Hematopoietic multipotent progenitor cell treated with erythropoietin and hydrocortisone succinate and interleukin-3 and kit ligand, for 8 days (in vitro differentiated cells): ENCODE measurements at places on chromosomes 7 and 10.
A peak's percentile ranks its signal among the peaks of the same experiment; 100 is the strongest.

DNA sequence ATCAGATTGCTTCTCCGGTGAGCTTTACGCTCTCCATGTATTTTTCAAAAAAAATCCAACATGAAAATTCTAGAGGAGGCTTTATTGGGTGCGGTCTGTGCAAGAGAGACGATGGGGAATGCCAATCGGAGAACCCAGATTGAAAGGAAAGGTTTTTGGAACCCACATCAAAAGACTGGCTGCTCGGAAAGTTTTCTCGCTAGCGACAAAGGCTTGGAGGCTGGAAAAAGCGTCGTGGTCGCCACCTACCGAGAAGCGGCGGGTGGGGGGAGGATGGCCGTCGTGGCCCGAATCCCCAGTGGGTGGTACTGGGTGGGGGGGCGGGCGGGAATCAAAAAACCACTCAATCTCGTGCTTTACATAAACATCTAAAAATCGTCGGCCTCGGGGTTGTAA, 1.1 kb upstream of the GTF2I start:
- DNase-seq, result peak; percentile 51

GRCh38 chr10:80443531-80443974, 10.6 kb upstream of the TSPAN14 start:
- peak; percentile 88 for DNase-seq

DNA sequence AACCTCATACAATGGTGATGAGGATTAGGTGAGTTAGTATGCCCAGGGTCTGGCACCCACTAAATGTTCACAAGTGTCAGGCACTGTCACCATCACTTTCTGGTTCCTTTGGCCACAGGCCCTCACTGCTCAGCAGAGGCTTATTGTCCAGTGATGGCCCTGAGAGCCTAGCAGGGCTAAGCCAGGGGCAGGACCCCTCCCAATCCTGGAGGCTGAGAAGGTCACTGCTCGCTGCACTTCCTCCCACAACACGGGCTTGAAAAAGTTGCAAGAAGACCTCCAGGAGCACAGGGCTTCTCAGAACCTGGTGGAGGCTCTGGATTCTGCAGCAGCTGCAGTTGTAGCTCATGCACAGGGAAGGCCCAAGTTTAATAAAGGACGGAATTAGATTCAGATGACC, 48.1 kb downstream of the DRGX start:
- no peak for DNase-seq

DNA sequence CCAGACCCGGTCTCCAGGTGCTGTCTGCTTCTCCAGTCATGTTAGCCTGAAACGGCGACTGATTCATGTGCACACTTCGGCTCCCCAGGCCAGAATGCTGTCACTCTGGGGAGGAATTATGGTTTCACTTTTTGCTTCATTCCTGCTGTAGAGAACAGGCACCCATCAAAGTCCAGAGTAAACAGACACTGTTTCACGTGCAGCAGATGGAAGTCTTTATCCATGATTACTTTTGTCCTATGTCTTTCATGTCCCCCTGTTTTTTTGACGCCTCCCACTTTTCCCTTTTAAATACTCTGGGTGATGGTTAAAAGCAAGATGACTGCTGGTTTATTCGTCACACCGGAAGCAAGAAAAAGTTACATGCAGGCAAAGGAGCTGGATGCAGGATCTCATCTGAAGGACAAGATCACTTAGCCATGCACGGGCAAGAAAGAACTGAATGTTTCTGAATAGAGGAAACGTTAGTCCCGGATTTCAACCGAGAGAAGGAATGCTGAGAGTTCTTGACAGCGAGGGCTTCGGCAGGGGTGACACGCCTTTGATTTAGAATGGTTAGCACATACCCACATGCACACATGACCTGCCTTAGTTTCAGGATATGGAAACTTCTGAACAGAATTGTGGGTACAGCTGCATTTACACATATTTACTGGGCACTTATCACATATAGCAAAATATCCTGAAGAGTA, 250.0 kb upstream of the KLF6 start:
- DNase-seq, result no peak

DNA sequence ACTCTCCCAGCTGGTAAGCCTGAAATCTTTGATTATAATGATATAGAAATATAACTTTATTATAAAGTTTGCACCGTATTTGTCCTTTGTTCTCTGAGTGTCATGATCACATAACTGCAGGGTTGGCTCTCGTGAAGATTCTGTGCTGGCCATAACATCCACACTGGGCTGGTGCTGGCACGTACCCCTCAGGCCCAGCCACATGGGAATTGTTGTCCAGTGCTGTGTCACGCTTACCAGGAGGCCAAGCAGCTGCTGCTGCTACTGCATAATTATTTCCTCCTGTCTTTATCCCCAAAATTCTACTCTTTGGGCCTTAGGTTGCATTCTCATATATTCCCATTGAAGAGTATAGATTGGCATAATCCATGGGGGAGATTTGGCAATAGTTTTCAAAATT, 20.8 kb upstream of the UCN3 start:
- DNase-seq, result no peak

- no peak for DNase-seq
These were observed 182.1 kb downstream of the FAM107B start for GRCh38 chr10:14592566-14592965.

DNA sequence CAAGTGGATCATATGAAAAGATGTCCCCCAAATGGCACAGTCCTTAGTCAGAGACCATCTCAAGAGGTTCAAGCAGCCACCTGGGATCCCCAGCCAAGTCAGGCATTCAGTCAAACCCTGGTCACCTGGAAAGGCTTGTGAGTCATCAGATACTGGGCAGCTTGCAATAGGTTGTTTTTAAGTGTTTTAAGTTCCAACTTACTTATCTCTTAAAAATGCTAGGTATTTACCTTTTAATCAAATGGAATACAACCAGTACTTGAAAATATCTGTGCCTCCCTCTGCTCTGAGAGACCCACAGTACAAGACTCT, 262.2 kb downstream of the WDR11 start:
- DNase-seq, result no peak

DNA sequence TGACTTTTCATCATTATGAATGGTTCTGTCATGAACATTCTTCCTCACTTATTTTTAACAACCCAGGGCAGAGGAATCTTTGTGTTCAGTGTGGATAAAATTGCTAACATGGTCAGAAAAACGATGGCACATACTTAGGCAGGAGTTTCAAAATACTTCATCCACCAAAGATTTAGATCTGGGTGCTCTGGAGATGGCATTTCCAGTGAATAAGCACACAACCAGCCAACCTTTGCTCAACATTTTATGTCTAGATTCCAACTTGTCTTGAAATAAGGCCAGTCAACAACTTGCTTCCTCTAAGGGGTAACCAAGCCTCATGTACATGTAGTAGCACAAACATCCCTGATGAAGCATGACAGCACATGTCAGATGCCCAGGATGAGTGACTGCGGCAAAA, 33.4 kb upstream of the ADRB1 start:
- DNase-seq, result no peak

DNA sequence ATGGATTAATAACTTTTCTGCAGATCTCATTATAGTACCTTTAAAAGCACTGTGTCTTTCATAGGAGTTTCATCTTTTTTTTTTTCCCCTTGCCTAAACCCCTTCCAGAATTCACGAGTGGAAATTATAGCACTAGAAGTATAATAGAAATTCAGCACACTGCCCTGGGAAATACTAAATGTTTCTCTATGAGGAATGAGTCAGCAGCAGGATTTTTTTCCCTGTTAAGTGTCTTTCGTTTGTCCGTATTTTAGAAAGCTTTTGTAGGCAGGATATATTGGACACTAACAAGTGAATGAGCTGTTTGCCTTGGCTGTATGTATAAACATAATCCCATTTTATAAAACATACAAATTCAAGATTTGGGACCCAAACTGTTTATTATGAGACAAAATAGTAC, 105.8 kb downstream of the EXOC4 start:
- DNase-seq, result no peak

DNA sequence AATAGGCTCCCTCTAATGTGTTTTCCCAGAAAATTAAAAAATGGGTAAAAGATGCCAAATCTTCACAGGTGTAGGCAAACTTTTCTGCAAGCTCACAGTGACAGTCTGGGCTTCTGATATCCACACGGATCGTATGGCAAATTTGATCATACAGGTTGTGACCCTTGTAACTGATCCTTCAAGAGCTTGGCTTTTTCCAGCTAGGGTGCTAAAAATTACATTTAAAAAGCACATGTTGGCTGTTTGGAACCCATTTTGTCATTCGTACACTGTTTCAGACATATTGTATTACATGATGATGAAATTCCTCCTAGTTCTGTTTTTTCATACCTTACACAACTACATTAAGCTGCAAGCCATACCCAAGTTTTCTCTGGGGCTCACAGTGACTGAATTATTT, 138.7 kb downstream of the GFRA1 start:
- DNase-seq, result no peak

DNA sequence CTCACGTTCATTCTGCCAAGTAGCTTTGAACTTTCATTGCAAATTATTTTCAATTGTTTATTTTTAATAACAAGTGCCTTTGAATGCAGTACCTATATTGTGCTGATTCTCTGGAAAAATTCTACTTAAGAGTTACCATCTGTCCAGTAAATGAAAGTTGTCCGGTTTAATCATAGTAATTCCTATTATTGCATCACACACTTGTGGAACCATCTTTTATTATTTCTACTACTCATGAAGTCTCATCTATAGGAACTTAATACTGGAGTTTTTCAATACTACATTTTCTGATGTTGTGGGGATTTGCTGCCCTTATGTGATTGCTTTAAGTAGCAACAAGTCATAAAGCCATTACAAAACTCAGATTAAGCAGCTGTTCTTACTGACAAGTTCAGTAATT, 16.5 kb upstream of the SKAP2 start:
- DNase-seq, result no peak

- DNase-seq, result peak; percentile 16
These were observed 442.9 kb downstream of the AUTS2 start for GRCh38 chr7:70040970-70041766.

DNA sequence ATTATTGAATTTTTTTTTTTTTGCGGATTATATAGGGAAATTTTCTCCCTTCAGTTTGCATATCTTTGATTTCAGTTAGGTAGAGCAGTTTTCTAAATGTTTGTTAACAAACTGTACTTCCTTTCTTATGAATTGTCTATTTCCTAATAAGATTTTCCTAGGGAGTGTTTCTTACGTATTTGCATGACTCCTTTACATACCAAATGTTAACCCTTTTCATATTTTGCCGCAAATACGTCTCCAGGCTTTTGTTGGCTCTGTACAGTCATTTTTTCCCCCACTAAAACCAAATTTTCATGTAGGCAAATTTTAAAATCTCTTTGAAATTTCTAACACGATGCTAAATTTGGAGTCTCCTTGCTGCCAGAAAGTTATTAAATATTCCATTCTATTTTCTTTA, 1.9 kb upstream of the FRAT2 start:
- no peak for DNase-seq

GRCh38 chr10:73908853-73909539, 1.9 kb upstream of the PLAU start:
- peak; percentile 29 for DNase-seq

DNA sequence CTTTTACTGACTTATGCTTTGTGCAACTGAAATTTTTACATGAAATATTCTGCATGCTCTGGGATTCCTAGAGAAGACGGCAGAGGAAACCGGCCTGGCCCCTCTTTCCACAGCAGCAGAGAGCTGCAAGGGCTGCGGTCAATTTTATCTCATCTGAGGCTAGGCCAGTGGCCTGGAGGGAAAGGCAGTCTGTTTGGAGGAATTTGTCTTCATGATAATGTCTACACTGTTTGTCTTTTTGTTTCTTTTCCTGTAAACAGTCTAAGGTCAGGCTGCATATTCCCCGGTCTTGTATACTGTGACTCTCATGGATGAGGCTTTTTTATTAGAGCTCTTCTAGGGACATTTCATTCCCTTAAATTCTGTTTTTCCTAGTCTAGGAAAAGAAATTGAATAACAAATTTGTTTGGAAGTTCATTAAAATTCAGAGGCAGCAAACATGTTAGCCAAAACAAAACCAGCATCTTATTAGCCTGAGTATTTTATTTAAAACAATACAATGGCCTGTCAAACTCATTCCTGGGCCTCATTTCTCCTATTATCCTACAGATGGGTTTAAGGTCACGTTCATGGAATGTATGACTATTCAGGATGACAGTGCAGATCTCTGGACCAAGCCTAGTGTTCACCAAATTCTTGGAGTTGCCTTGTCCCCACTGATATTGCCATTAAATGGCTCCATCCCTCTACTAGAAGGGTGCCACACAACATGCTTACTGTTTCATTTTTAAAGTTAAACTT, 26.4 kb downstream of the LAMB4 start:
- no peak for DNase-seq

- DNase-seq, result no peak
These were observed 55.7 kb downstream of the TMEM209 start for GRCh38 chr7:130149281-130150139.

- no peak for DNase-seq
These were observed 271.8 kb upstream of the CACNA2D1 start for GRCh38 chr7:82715344-82715743.

- DNase-seq, result no peak
These were observed 208.3 kb downstream of the DNAJB6 start for GRCh38 chr7:157544980-157545680.

- DNase-seq, result no peak
These were observed 2.8 kb downstream of the TRAPPC14 start for GRCh38 chr7:100155553-100156317.

- DNase-seq, result no peak
These were observed 115.8 kb upstream of the FAM204A start for GRCh38 chr10:118457824-118458428.

- no peak for DNase-seq
These were observed 10.5 kb downstream of the STYXL1 start for GRCh38 chr7:76037310-76037709.

DNA sequence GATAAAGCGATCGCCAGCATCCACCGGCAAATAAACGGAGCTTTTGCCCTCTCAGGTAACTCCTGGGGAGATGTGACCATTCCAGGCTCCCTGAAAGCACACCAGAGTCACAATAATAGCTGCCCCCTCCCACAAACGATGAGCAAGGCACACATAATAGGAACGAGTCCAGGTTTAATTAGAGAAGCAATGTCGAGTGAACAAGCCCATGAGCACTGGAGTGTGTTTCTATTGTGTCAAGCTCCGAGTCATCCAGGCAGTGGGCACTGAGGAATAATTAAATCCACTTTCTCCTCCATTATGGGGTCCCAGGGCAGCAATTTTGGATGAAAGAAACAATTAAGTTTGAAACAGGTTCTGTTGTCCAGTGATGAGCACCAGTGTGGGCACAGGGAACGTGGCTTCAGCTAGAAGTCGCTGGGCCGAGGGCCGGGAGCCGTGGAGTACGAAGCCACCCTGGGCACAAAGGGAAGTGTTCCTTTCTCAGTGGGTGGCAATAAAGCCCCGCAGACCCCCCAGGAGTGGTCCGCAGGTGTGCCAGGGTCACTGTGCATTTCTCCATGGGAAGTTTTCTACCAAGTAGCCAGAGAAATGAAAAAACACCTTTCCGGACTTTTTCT, 12.0 kb downstream of the PNLIPRP2 start:
- no peak for DNase-seq

DNA sequence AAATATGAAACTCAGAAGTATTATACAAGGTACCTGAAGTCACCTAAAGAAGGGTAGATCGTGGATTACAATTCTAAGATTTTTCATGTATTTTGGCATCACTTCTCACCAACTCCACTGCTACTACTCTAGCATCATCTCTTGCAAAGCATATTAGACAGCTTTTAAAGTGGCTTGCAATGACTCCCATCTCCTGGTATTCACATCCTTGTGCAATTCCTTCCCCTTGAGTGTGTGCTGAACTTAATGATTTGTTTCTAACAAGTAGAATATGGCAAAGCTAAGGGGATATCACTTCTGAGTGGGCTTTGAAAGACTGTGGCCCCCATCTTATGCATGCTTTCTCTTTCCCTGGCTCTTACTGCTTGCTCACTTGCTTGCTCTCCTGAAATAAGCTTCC, 280.2 kb downstream of the SNX13 start:
- DNase-seq, result no peak

- no peak for DNase-seq
These were observed 29.4 kb upstream of the HNRNPH3 start for GRCh38 chr10:68302503-68302823.
